ENCODE measurements at places on chromosomes 13 and 19.
A peak's percentile ranks its signal among the peaks of the same experiment; 100 is the strongest.

GRCh38 chr13:41651413-41652058 is 194.2 kb downstream of the RGCC start:
- no peak for DNase-seq

GRCh38 chr19:48424694-48425219 is 21.0 kb upstream of the GRWD1 start:
- peak; percentile 56 for DNase-seq

DNA sequence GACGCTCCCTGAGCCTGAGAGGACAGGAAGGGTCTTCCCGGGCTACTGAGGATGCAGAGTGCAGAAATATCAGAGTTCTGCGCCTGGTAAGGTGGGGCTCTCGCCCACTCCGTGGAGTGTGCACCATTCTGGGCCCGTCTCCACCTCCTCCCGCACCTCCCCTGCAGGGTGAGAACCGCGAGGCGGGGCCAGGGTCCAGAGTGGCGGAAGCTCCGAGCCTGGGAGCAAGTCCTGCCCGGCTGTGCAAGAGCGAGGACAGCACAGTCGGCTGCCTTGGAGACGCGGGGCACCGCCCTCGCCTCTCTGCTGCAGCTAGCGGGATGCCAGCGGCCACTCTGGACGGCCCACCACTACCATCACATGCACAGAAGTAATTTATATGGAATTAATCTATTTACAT is 2304.4 kb downstream of the PCDH9 start:
- no peak for DNase-seq

GRCh38 chr13:77250975-77251374 is 75.9 kb downstream of the MYCBP2 start:
- DNase-seq = no peak

All from fibroblast of the aortic adventitia (primary cell).